ENCODE measurements at places on chromosomes 12 and 14. TPM values are rescaled to one million over a fixed set of nuclear protein-coding genes. Genes with fewer than 3 reads are reported as not detected.

GRCh38 chr12:66074561-66074960 is 56.0 kb downstream of the LLPH start:
- H3K4me1 ChIP-seq, result peaks cover 13% of the 10 kb centered on the region
- H3K4me3 ChIP-seq, result no peak overlapping the region
- peaks cover 3% of the 10 kb centered on the region for H3K27me3 ChIP-seq
- no peak for DNase-seq

GRCh38 chr12:103840876-103841689 is at the start of gene NT5DC3:
Gene NT5DC3 (minus strand): TSS chr12:103841234. CDS start chr12:103841156, 78 bp downstream.
- H3K4me3 ChIP-seq, result peak within 1 kb of the TSS; percentile 87
- no peaks in the 10 kb centered on the region for H3K36me3 ChIP-seq
- H3K4me1 ChIP-seq, result peaks cover 14% of the 10 kb centered on the region
- H3K27me3 ChIP-seq, result no peaks in the 10 kb centered on the region
- DNase-seq, result peak; percentile 83
- peak within 1 kb of the TSS; percentile 91 for H3K27ac ChIP-seq

- H3K4me3 ChIP-seq, result no peak overlapping the region
- H3K27ac ChIP-seq, result no peak overlapping the region
- H3K4me1 ChIP-seq, result no peaks in the 10 kb centered on the region
- H3K27me3 ChIP-seq, result no peaks in the 10 kb centered on the region
- no peak for DNase-seq
Measured at GRCh38 chr12:69575346-69575745, 9.9 kb upstream of the CCT2 start.

DNA sequence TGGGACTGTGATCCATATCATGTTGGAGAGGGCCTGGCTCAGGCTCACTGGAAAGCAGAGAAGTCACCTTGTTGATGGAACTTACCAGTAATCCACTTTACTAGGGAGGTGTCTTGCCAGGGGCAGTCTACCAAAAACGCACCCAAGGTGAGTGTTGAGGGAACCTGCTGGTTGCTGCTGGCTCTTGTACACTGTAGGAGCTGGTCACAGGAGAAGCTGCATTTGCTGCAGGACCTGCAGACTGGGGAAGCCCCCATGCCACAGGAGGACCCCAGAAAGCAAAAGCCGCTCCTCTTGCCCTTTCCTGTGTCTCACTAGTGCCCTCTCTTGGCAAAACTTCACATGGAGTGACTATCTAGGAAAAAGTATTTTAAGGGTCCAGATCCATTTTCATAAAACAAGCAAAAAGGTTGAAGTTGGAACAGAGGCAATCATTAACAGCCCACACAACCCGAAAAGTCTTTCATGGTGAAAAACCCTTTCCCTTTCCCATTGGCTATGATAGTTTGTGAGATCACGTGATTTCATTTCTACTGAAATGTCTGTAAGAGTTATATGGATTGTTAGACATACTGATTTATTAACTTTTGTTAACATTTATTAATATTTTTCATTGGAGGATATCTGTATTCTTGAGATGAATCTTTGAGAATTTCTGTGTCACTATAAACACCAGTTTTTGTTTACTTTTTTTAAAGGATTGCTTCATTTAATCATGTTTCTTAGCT is 59.2 kb downstream of the RASSF8 start:
- no peaks in the 10 kb centered on the region for H3K36me3 ChIP-seq
- no peak overlapping the region for H3K27ac ChIP-seq
- no peaks in the 10 kb centered on the region for H3K4me1 ChIP-seq
- no peak for DNase-seq
- H3K27me3 ChIP-seq, result peaks cover 11% of the 10 kb centered on the region

DNA sequence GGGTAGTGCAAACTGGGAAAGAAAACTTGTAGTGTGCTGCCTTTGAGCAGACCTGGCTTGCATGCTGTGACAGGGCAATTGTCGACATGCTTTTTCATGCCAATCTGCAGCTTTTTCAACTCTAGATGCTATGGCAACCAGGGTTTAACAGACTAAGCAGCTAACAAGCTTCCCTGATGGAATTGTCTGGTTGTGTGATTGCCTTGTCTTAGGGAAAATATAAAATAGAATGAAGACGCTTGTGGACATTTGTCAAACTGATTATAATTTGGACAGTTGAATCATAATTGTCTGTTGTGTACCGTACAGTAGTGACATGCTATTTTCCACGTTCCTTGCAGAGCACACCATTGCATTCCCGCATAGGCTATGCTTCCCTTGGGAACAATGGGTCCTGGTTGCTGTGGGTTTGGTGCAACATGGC is 113.0 kb downstream of the FOXG1 start:
- H3K4me1 ChIP-seq, result no peaks in the 10 kb centered on the region
- H3K4me3 ChIP-seq, result no peak overlapping the region
- H3K36me3 ChIP-seq, result no peaks in the 10 kb centered on the region
- no peaks in the 10 kb centered on the region for H3K27me3 ChIP-seq

- no peak overlapping the region for H3K4me3 ChIP-seq
- H3K36me3 ChIP-seq, result no peaks in the 10 kb centered on the region
- H3K4me1 ChIP-seq, result no peaks in the 10 kb centered on the region
- no peak for DNase-seq
- H3K27ac ChIP-seq, result no peak overlapping the region
Measured at GRCh38 chr12:107642240-107642639, 43.4 kb upstream of the PWP1 start.

DNA sequence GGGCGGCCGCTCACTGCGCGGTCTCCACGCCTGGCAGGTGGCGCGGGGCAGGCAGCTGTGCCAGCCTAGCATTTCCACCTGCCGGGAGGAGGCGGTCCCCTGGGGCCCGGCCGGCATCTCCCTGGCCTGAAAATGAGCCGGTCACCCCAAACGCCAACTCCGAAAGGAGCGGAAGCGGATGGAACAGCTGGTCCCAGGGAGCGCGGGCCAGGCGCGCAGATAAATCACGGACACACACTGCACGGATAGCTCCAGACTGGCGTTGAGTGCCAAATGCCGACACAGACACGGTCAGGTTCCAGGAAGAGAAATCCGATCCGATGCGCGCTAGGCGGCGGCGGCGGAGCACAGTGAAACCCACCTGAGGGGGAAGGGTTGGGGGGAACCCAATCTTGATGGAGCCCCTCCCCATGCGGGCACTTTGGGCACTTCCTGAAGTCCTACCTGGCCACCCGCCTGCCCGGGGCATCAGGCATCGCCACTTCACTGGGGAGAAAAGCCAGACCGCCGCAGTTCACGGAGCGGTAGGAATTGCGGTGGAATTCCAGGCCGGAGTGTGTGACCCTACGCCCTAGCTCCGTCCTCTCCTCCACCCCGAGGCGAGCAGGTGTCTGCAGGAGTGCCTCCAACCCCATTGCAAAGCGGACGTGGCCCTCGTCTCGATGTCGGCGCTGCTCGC is 624 bp upstream of the PLEKHD1 start:
- DNase-seq, result no peak
- no peak overlapping the region for H3K27ac ChIP-seq
- peaks cover 59% of the 10 kb centered on the region for H3K27me3 ChIP-seq
- peak overlapping the region; percentile 42 for H3K4me3 ChIP-seq
- H3K36me3 ChIP-seq, result no peaks in the 10 kb centered on the region

PTPRO gene
- polyA plus RNA-seq, result 16.2 TPM

NELL2 gene
- 0.36 TPM for polyA plus RNA-seq

ACTN1 gene
- polyA plus RNA-seq, result 3.3 TPM

SDSL gene
- polyA plus RNA-seq, result 0.27 TPM

NDRG2 gene
- polyA plus RNA-seq, result 7.5 TPM
